ENCODE measurements at places on chromosomes 4 and X. TPM values are rescaled to one million over a fixed set of nuclear protein-coding genes. Genes with fewer than 3 reads are reported as not detected.

DNA sequence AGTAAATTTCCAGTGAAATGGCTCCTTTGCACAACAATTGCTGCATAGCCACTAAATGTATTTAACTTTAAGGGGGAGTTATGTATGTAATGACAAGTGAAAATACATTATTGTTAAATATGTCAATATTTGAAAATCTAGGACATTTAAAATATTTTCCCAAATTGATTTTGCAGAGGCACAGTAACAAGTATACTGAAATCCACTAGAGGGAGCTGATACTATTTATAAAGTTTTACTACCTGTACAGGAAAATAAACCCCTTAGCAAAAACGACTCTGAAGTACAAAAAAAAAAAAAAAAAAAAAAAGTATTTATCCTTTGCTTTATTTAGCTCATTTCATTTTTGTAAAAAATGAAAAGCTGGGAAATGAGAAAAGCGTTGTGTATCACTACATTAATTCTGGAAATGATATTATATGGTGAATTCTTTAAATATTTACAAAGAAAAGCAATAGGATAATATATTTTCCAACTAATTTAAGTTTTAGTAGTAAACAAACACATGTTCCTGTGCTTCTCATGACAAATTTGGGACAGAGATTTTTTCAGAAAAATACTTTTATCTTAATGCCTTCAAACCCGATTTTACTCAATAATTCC lies 727.7 kb downstream of the DMD start:
- H3K4me3 ChIP-seq, result no peak overlapping the region
- H3K27ac ChIP-seq, result no peak overlapping the region
- no peaks in the 10 kb centered on the region for H3K27me3 ChIP-seq
- H3K4me1 ChIP-seq, result no peaks in the 10 kb centered on the region
- H3K36me3 ChIP-seq, result no peaks in the 10 kb centered on the region

GRCh38 chrX:149630681-149631233 lies 835 bp downstream of the TMEM185A start:
- peak overlapping the region; percentile 81 for H3K27ac ChIP-seq
- peak overlapping the region; percentile 90 for H3K4me3 ChIP-seq
- no peaks in the 10 kb centered on the region for H3K27me3 ChIP-seq

- no peak overlapping the region for H3K27ac ChIP-seq
- H3K4me1 ChIP-seq, result no peaks in the 10 kb centered on the region
- H3K4me3 ChIP-seq, result no peak overlapping the region
- DNase-seq, result no peak
- no peaks in the 10 kb centered on the region for H3K36me3 ChIP-seq
- peaks cover 27% of the 10 kb centered on the region for H3K27me3 ChIP-seq
These were observed 43.3 kb downstream of the LNX1 start for GRCh38 chr4:53547983-53548382.

- H3K36me3 ChIP-seq, result no peaks in the 10 kb centered on the region
- H3K27me3 ChIP-seq, result peaks cover 14% of the 10 kb centered on the region
- no peak overlapping the region for H3K27ac ChIP-seq
These were observed 29.1 kb downstream of the PPP2R2C start for GRCh38 chr4:6443035-6444023.

GRCh38 chr4:147840838-147841738 lies 109.2 kb downstream of the ARHGAP10 start:
- peaks cover 8% of the 10 kb centered on the region for H3K4me1 ChIP-seq
- no peak for DNase-seq
- peaks cover 3% of the 10 kb centered on the region for H3K36me3 ChIP-seq
- no peak overlapping the region for H3K4me3 ChIP-seq

The PSAPL1 gene
- not detected for total RNA-seq

The CSAG2 gene
- total RNA-seq, result 0.47 TPM

The SYNPO2 gene
- total RNA-seq, result 1.0 TPM

The SASH3 gene
- 231 TPM for total RNA-seq

The OPHN1 gene
- 0.09 TPM for total RNA-seq

The NSUN7 gene
- 0.42 TPM for total RNA-seq
